Umbilical cord (tissue), 2 donors: ENCODE measurements at places on chromosomes 13 and 19.
A peak's percentile ranks its signal among the peaks of the same experiment; 100 is the strongest.

DNA sequence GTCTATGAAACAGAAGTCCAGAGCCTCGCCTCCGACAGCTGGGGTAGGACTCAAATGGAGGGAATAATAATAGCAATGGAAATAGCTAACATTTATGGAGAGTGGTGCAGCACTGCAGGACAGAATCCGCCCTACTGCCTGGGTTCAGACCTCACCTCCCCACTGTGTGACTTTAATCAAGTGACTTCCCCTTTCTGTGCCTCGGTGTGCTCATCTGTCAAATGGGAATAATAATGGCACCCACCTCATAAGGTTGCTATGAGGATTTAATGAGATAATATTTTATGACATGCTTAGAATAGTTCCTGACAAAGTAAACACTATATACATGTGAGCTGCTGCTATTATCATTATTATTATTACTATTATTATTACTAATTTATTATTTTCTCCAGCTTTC is 3.2 kb downstream of the LRFN1 start:
- no peak for DNase-seq

- no peak for DNase-seq
Measured at GRCh38 chr19:29259867-29260281, 46.9 kb upstream of the UQCRFS1 start.

DNA sequence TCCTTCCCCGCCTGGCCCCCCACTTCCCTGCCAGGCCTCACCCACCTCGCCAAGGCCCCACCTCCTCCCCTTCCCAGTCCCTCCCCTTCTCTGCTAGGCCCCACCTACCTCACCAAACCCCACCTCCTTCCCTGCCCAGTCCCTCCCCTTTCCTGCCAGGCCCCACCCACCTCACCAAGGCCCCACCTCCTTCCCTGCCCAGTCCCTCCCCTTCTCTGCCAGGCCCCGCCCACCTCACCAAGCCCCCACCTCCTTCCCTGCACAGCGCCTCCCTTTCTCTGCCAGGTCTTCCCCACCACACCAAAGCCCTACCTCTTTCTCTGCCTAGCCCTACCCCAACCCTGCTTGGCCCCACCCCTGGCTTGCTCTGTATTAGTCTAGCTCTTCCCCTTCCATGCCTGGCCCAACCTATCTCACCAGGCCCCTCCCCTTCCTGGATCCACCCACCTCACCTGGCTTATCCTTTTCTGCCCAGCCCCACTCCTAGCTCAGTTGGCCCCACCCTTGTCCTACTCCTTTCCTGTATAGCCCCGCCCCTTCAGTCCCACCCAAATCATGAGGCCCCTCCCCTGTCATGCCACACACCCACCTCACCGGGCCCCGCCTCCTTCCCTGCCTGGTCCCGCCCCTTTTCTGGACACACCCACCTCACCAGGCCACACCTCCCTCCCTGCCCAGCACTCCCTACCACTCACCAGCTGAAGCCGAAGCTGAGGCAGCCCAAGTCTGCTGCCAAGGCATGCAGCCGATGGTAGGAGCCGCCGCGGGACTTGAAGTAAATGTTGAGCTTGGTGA is 16.2 kb downstream of the CERS1 start:
- DNase-seq, result no peak

DNA sequence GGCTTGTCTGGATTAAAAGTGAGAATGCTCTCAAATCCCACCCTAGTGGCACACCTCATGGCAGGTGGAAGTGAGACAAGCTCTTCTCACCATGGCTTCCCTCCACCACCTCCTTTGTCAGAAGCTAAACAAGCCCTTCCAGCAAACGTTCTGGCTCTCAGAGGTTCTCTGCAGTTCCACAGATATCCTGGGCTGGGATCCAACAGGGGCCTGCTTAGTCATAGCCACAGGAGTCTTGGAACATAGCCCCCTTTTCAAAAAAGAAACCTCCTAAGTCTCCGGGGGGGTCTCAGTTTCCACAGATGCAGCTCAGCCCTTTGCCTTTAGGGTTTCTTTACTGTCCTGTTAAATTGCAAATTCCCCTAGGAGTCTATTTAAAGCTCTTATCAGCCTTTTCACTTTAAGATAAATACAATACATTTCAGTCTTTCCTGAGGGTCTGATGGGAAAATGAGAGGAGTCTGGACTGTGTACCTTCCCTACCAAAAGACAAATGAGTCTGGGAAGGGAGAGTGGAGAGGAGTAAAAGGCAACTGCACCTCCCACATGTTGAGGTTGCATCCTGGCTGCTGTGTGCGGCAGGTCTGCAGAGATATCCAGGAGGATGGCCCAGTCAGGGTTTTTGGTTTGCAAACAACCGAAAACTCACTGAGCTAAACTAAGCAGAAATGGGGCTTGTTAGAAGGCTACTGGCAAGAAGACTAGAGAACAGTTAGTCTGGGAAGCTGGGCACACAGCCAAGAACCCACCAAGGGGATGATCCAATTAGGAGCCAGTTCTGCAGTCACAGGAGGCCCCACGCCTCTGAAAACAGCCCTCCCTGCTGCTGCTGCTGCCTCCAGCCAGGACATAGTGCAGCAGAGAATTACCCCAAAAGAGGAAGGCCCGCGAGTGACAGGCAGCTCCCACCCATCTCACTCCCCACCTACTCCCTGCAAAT is 41.4 kb upstream of the SERP2 start:
- DNase-seq, result peak; percentile 82

DNA sequence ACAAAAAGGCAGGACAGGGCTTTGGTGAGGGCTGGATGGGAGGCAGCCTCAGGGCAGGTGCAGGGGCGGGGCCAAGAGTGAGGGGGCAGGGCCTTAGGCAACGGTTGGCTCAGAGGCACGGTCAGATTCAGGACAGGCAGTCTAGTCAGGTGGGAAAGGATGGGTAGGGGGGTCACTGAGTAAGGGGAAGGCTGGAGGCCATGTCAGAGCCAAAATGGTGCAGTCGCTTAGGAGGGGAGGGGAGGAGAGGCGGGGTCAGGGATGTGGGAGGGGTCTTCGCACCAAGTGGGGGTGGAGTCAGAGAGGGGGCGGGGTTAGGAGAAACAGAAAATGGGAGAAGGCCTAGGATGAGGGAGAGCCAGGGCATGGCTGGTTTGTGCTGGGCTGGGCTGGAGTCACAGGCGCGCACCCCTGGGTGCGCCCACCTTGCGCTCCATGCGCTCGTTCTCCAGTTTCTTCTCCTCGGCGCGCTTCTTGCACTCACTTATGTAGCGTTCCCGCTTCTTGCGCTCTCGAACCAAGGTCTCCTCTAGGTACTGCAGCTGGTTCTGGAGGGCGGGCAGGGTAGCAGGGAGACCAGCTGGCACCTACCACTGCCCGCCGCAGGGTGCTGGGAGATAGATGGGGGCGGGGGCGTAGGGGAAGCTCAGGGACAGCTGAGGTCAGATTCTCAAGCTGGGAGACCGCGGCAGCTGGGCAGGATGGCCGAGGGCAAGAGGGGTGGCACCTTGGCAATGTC is 6.8 kb upstream of the RGL3 start:
- DNase-seq, result no peak

DNA sequence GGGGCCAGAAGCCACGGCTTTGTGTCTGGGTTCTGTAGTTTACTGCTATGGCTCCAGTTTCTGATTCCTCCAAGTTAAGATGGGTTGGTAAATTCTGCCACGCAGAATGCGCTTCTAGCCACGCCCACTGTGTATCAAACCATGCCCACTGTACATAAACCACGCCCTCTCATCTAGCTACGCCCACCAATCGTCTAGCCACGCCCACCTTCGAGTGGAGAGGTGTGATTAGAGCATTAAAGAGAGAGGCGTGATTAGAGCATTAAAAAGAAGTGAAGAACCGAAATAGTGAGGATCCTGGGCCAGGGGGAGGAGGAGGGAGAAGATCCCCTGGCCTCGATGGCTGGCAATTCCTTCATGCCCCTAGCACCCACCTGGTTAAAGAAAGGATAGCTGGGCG is 43.7 kb upstream of the ADGRE5 start:
- no peak for DNase-seq

DNA sequence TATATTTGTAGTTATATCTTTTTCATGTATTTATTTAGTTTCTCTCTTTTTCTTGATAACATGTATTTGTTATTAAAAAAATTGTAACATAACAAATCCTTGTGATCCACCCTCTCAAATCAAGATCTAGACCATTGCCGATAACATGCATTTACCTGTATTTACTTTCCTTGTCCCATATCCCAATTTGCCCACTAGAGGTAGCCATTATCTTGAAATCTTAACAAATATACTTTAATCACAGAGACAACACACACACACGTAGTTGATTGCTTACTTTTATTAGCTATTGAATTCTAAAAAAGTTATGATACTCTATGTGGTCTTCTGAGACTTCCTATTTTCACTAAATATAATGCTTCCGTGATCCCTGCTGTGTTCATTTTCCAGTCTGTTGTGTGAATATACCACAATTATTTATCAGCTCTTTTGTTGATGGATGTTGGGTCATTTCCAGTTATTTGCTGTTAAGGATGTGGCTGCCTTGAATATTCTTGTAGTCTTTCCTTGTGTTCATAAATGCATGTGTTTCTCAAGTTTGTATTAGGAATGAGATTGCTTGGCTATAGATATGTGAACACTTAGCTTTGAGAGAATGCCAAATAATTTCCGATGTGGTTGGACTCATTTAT is 31.3 kb upstream of the ZMYM2 start:
- no peak for DNase-seq

DNA sequence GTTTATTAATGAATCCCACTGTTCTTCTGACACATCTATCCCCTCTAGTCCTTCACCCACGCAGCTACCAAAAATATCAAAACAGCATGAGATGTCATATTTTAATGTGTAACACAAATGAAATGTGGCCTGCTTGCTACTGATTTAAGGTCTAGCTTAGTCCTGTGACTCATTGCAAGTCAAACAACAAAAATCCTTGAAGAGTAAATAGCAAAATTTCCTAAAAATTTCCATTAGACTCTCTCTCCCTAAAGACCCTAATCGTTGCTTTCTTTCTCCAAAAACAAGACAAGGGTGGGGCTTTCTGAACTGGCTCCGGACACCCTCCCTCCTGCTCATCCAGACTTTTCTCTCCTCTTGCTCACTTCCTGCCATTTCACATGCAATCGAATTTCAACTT is 99.9 kb upstream of the IPO5 start:
- no peak for DNase-seq

DNA sequence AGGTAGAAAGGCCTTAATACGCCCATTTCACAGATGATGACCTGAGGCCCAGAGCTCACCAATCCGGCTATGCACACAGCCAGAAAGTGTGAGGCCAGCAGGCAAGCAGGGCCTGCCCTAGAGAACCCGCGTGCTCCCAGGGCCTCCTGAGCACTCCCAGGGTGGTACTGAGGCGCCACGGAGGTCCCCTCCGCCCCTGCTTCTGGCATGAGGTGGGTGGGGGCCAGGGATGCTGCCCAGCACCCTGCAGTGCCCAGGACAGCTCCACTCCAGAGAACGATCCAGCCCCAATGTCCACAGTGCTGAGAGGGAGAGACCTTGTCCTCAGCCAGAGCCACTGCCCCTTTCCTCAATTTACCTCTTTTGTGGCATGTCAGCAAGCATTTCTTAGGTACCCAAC is 13.9 kb downstream of the SGTA start:
- DNase-seq, result no peak

- no peak for DNase-seq
Measured at GRCh38 chr13:100895651-100896050, 221.1 kb upstream of the TMTC4 start.

DNA sequence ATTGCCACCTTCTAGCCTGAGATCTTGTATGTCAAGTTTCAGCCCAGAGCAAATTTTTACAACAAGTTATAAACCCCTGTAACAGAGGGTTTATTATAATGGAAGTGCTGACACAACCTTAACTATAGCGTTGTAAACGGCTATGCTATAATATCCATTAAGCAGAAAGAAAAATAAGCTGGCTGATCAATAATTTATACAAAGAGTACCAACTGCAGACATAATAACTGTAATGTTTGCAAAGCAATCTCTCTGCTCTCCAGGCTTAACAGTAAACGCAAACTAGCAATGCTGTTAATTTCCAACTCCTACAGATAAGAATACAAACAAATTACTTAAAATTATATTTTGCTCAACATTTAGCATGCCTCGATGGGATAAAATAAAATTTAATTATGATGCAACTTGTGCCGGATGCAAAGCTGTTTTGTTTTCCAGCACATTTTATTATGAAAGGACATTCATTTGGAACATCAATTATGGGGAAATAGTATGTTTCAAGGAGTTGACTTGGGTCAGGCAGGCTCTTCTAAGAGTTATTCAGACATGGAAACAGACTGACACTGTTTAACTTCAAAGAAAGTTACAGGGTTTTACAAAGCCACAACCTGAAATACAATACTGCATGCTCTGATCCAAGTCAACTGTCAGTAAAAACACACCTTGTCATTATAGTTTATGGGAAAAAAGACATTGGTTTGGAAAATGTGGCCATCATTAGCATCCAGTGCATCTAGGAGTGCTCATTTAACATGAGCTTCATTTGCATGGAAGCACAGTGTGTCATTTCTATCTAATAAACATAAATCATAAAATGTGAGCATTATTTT is 6.6 kb upstream of the DACH1 start:
- no peak for DNase-seq

DNA sequence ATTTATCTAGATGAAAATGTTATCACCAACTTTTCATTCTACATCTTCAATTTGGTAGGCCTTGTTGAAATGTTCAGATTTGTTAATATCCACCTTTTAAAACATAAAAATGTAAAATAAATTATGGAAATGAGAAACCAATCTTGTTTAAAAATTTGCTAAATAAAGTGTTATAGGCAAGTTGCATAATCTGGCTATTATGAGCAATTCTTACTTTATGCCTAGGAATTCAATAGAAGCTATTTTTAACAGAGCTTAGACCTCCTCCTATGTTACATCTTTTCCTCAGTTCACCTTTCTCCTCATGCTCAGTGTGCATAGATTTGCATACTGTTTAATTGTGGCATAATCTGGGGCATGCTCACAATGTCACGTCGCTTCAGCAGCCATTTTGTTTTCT is 87.9 kb upstream of the POSTN start:
- no peak for DNase-seq

DNA sequence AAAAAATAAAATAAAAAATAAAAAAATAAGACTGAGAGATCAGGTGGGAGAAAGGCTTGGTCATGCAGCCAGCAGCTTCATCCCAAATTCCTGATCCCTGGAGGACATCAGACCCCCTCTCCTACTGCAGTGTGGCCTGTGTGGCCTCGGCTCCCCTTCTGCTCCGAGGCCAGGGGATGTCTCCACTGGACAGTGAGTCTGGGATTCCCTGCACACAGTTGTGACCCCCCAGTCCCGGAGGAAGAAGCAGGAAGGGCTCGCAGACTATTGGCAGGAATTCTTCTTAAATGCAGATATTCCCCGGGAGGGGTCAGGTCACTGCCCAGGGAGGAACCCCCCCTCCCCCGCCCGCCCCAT is 41.9 kb downstream of the ZNF627 start:
- no peak for DNase-seq

GRCh38 chr19:40714441-40715299 is 2.0 kb downstream of the COQ8B start:
- DNase-seq, result peak; percentile 99

GRCh38 chr19:33998302-33998701 is 174.0 kb upstream of the LSM14A start:
- no peak for DNase-seq
